Bronchial smooth muscle cell (primary cell): ENCODE measurements at places on chromosomes 6 and 20. TPM values are rescaled to one million over a fixed set of nuclear protein-coding genes. Genes with fewer than 3 reads are reported as not detected.

The EYA2 gene
- 2.4 and 12.0 TPM in 2 replicates for total RNA-seq

The KHDRBS2 gene
- total RNA-seq = not detected in 2 replicates

The ZNF341 gene
- 0.94 and 0.95 TPM in 2 replicates for total RNA-seq

The RBBP9 gene
- total RNA-seq = 12.3 and 17.6 TPM in 2 replicates

The SLC22A16 gene
- total RNA-seq = not detected in 2 replicates

The EPPIN gene
- total RNA-seq = not detected in 2 replicates

The CAP2 gene
- total RNA-seq = 0.86 and 1.4 TPM in 2 replicates
